Ascending aorta (tissue), 2 donors: ENCODE measurements at places on chromosomes 13 and 19.
A peak's percentile ranks its signal among the peaks of the same experiment; 100 is the strongest.

- DNase-seq, result peak; percentile 81
- H3K4me3 ChIP-seq, result no peak overlapping the region
- no peaks in the 10 kb centered on the region for H3K27me3 ChIP-seq
- peaks cover 11% of the 10 kb centered on the region for H3K4me1 ChIP-seq
- peak overlapping the region; percentile 73 for H3K27ac ChIP-seq
Measured at GRCh38 chr13:33125821-33126570, 109.8 kb downstream of the KL start.

- no peak overlapping the region for H3K27ac ChIP-seq
- no peak overlapping the region for H3K4me3 ChIP-seq
- H3K36me3 ChIP-seq, result peaks cover 37% of the 10 kb centered on the region
- no peaks in the 10 kb centered on the region for H3K4me1 ChIP-seq
- H3K27me3 ChIP-seq, result no peaks in the 10 kb centered on the region
- no peak for DNase-seq
Measured at GRCh38 chr13:31286930-31287329, 87.2 kb downstream of the B3GLCT start.

- H3K4me3 ChIP-seq, result no peak overlapping the region
- no peak overlapping the region for H3K27ac ChIP-seq
- no peak for DNase-seq
- H3K27me3 ChIP-seq, result no peaks in the 10 kb centered on the region
- peaks cover 21% of the 10 kb centered on the region for H3K4me1 ChIP-seq
Measured at GRCh38 chr13:99220199-99220935, 19.7 kb downstream of the UBAC2 start.

GRCh38 chr13:74920361-74920760 is 561.6 kb downstream of the TBC1D4 start:
- no peaks in the 10 kb centered on the region for H3K4me1 ChIP-seq
- DNase-seq, result no peak
- no peaks in the 10 kb centered on the region for H3K27me3 ChIP-seq
- no peak overlapping the region for H3K27ac ChIP-seq
- H3K36me3 ChIP-seq, result no peaks in the 10 kb centered on the region
- H3K4me3 ChIP-seq, result no peak overlapping the region

DNA sequence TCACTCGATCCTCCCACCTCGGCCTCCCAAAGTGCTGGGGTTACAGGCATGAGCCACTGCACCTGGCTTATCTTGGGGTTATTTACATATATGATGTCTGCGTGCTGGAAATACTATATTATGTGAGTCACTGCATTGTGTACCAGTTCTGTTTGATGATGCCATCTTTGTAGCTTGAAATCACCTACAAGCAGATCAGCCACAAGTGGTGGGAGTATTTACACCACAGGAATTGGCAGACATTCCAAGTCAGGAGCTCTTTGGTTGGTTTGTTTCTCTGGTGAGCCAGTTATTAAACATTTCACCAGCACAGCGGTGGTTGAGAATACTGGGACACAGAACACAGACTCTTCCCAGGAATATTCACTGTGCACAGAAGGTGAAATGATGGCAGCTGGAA is 4.5 kb upstream of the TIMM44 start:
- H3K4me1 ChIP-seq, result peaks cover under 1% of the 10 kb centered on the region
- no peak for DNase-seq
- H3K27me3 ChIP-seq, result no peaks in the 10 kb centered on the region
- H3K36me3 ChIP-seq, result no peaks in the 10 kb centered on the region

DNA sequence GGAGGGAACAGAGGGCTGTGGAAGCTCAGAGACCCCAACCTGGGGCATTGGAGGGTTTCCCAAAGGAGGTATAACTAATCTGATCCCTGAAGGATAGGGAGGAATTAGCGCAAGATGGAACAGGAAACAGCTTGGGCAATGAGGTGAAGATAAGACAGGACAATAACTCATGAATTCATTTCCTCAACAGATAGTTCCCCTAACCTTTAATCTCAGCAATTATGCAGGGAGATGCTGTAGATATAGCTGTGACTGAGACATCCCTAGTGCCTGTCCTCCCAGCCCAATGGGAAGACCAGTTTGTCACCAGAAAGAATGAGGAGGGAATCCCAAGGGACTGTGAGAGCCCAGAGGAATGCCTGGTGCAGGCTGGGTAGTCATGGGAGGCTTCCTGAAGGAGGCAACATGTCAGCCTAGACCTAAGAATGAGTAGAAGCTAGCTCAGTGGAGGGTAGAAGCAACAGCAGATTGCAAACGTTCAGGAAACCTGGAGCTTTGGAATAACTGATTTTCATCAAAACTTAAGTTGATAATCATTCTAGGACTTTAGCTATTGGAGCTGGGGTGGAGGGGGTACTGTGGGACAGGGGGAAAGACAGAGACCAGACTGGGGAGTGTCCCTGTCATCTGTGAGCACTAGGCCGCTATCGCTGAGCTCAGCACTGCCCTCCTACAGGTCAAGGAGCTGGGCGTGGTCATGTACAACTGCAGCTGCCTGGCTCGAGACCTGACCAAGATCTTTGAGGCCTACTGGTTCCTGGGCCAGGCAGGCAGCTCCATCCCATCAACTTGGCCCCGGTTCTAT is 18.8 kb downstream of the HIPK4 start:
- no peaks in the 10 kb centered on the region for H3K27me3 ChIP-seq
- H3K4me1 ChIP-seq, result no peaks in the 10 kb centered on the region
- no peak for DNase-seq
- H3K4me3 ChIP-seq, result no peak overlapping the region

DNA sequence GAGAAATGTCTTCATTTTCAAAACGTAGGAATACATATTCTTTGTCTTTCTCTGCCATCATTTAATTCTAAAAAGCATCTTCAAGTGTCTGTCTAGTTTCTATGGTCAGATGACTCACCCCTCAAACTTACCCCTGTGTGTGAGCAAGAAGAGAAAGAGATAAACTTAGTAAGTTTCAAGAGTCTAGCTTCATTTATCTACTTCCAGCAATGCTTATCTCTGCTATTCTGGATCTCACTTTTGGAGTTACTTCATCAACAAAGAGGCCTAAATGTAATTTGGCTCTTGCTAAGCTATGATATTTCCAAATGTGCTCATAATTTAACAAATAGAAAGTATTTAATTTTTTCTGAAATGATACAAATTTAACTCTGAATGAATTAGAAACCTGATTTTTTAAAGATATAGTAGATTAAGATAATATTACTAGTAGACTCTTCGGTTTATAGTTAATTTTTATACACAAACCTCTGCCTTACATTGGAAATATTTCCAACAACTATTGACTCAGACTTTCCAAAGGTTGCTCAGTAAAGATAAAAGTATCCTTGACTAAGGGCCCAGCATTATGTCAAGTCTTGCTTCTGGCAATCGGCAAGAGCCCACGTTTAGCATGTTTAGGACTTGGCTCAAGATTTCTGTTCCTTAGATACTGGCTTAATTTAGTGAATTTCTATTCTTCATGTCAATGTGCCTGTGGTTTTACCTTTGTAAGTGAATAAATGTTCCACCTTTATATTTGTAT is 1511.0 kb upstream of the SLC10A2 start:
- no peaks in the 10 kb centered on the region for H3K27me3 ChIP-seq
- no peaks in the 10 kb centered on the region for H3K36me3 ChIP-seq
- H3K4me1 ChIP-seq, result peaks cover 3% of the 10 kb centered on the region
- no peak for DNase-seq

DNA sequence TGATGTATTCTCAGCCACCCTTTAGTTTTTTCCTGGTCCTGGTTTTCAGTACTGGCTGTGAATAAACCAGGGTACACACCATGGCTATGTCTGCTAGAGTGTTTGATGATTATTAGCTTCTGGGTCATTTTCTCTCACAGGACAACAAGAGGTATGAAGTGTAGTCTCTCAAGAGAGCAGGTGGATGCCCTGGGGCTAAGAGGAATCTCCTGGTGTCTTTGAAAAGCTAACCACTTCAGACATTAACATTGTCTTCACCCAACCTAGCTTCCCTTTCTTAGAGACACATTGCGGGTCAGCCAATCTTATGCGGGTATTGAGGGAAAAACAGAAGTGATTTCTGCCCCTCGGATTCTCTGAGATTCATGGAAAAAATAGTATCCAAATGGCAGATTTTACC is 1.6 kb downstream of the ZNF730 start:
- H3K4me3 ChIP-seq, result no peak overlapping the region
- no peaks in the 10 kb centered on the region for H3K36me3 ChIP-seq
- H3K27me3 ChIP-seq, result no peaks in the 10 kb centered on the region
- no peaks in the 10 kb centered on the region for H3K4me1 ChIP-seq
- DNase-seq, result no peak

GRCh38 chr13:28316836-28317235 is 178.1 kb downstream of the FLT1 start:
- H3K4me3 ChIP-seq, result no peak overlapping the region
- H3K27ac ChIP-seq, result no peak overlapping the region
- H3K27me3 ChIP-seq, result no peaks in the 10 kb centered on the region
- H3K4me1 ChIP-seq, result no peaks in the 10 kb centered on the region

GRCh38 chr19:37519890-37520289 is 13.2 kb downstream of the ZNF793 start:
- H3K27ac ChIP-seq, result no peak overlapping the region
- no peak overlapping the region for H3K4me3 ChIP-seq
- peaks cover 57% of the 10 kb centered on the region for H3K36me3 ChIP-seq
- no peaks in the 10 kb centered on the region for H3K4me1 ChIP-seq
- H3K27me3 ChIP-seq, result no peaks in the 10 kb centered on the region

DNA sequence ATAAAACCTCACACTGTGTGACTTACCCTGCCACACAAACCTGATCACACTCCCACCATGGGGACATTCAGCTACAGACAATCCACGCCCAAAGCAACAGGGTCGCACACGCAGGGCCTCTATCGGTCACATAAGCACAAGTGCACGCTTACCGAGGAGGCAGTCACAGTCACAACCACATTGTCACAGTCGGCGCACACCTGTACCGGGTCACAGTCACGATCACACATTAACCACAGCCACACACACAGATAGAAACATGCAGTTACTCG is 579 bp downstream of the ZNF566 start:
- H3K4me3 ChIP-seq, result peak overlapping the region; percentile 72
- DNase-seq, result no peak
- H3K36me3 ChIP-seq, result no peaks in the 10 kb centered on the region

DNA sequence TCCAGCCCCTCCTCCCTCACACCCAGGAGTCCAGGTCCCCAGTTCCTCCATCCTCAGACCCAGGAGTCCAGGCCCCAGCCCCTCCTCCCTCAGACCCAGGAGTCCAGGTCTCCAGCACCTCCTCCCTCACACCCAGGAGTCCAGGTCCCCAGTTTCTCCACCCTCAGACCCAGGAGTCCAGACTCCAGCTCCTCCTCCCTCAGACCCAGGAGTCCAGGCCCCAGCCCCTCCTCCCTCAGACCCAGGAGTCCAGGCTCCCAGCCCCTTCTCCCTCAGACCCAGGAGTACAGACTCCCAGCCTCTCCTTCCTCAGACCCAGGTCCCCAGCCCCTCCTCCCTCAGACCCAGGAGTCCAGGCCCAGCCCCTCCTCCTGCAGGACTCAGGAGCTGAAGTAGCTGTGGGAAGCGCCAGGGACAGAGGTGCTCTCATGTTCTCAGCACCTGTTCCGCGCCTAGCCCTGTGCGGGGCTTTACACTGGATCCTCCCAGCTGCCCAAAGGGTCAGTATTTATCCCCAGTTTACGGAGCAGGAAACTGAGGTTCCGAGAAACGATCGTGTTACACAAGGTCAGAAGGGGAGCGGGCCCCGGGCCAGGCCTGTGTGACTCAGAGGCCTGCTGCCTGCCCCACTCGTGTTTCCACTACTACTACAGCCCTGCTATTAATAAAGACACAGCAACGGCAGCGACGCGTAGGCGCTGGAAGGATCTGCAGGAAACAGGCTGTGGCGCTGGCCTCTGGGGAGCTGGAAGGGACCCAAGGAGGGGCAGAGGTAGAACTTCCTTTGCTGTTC is 1.7 kb upstream of the SBK3 start:
- no peak overlapping the region for H3K4me3 ChIP-seq
- H3K27ac ChIP-seq, result peak overlapping the region; percentile 77
- H3K4me1 ChIP-seq, result peaks cover 33% of the 10 kb centered on the region
- no peaks in the 10 kb centered on the region for H3K36me3 ChIP-seq
